ENCODE measurements at places on chromosomes 7 and 10.

- no peak for DNase-seq
Measured at GRCh38 chr10:70594161-70594560, 8.4 kb downstream of the PRF1 start.

DNA sequence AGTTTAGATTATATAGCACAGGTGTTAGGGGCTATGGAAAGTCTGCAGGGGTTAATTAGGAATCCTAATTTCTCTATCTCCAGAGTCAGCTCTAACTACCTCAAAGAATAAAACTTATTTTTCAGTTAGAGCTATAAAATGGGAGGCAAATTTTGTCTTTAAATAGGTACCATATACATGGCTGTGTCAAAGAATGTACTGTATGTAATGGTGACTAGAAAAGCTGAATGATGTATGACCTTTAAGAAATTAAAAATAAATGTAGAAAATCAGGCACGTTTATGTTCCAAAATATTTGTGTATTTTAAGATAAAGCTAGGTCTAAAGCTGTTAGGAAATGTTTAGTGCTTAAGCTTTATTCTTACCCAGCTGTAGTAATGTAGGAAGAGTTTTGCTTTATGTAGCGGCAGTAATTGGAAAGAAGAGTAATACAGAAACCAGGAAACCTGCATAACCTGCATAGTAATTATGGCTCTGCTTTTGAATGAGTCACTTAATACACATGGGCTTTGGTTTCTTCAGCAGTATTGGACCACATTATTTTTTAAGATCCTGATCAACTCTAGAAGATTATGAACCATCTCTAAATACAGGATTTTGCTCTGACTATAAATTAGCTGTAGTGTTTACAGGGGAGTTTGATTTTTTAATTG, 85.0 kb downstream of the KMT2E start:
- DNase-seq: no peak

- DNase-seq: no peak
Measured at GRCh38 chr7:12320987-12321647, 82.5 kb downstream of the VWDE start.

- DNase-seq: no peak
Measured at GRCh38 chr7:150716368-150716767, at the start of gene GIMAP1. Gene GIMAP1, plus strand, starts transcription at chr7:150716613. Its CDS starts 2,435 bp downstream, at chr7:150719048.

GRCh38 chr7:24907311-24907886, 72.6 kb downstream of the OSBPL3 start:
- DNase-seq: no peak

DNA sequence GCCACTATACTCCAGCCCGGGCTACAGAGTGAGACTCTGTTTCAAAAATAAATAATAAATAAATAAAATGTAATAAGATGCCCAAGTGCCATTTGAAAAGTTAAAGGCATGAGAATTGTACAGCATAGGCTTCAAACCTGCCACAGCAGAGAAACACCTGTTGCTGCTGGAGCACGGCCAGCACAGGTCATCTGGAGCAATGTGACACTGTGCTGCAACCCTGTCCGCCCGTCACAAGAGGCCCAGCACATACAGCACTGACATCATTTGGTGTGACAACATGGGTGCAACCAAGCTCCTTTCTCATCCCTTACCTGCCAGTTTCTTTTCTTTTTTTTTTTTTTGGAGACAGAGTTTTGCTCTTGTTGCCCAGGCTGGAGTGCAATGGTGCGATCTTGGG, 1.3 kb downstream of the RFC2 start:
- DNase-seq: no peak

- no peak for DNase-seq
Measured at GRCh38 chr10:128018236-128018635, 108.0 kb downstream of the MKI67 start.

DNA sequence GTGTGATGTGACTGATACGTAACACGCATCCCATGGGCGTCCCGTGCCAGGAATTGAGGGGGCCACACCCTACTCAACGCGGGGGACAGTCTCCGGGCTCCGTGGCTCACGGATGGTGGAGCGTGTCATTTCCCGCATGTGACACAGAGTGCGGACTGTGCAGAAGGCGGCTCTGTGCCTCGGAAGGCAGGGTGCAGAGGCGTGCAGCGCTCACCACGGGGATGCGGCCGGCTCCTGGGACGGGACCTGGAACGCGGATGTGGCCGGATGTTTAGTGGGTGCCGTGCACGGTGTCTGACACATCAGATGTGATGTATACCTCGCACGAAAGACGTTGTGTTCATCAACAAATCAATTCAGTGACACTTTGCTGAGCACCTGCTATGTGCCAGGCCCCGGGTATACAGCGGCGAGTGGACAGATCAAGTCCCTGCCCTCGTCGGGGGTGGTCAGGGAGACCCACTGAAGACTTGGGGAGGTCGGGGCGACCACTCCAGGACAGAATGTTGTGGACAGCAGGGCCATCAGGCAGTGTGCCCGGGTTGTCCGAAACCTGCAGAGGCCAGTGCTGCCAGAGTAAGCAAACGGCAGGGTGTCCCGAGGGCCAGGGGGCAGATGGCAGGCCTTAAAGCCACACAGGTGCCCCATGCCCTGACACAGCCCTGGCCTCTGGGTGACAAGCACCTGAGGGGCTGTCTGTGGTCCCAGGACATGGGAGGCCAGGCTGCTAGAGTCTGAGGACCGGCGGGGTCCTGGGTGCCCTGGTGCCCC, 38.1 kb downstream of the MICALL2 start:
- no peak for DNase-seq

DNA sequence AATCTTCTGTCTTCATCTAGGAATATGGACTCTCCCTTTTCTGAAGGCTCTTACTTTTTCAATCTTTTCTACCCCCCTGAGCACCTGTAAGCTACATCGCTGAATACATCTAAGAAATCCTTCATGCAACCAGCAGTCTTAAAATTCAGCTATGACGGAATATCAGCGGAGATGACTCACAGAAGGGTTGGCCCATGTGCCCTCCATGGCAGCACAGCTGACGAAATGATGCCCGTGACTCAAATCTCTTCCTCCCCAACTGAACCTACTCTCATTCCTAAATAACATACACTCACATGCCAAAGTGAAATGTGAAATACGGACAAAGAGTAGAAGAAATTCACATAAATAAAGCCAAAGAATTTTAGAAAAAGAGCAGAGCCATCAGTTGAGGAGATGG, 30.3 kb upstream of the NCAPG2 start:
- no peak for DNase-seq

GRCh38 chr7:1028044-1028770, 16.1 kb upstream of the GPR146 start:
- peak; percentile 32 for DNase-seq

GRCh38 chr10:33368086-33368485, 33.6 kb upstream of the NRP1 start:
- DNase-seq: no peak

DNA sequence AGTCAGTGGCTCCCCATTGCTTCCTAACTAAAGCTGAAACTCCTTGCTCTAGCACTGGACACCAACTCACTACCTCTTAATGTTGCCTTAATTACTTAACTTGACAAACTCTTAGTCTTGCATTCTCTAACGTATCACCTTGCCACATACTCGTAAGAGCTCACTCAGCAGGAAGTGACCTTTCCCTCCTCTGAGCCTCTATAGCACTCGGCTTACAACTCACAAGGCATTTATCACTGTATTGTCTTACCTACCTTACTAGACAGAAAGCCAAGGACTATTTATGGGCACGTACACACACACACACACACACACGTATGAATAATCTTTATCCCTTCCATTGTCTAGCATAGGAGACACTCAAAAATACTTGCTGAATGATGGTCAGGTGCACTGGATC, 21.2 kb downstream of the CEP41 start:
- DNase-seq: no peak

- DNase-seq: no peak
Measured at GRCh38 chr7:22598318-22598920, 98.4 kb upstream of the STEAP1B start.

GRCh38 chr10:132052124-132052523, 13.6 kb upstream of the JAKMIP3 start:
- no peak for DNase-seq

- no peak for DNase-seq
Measured at GRCh38 chr7:47866120-47866519, 82.1 kb downstream of the PKD1L1 start.

GRCh38 chr10:26457088-26457487, 18.9 kb downstream of the APBB1IP start:
- no peak for DNase-seq

- DNase-seq: no peak
Measured at GRCh38 chr7:112866424-112866823, 76.2 kb upstream of the TMEM168 start.

DNA sequence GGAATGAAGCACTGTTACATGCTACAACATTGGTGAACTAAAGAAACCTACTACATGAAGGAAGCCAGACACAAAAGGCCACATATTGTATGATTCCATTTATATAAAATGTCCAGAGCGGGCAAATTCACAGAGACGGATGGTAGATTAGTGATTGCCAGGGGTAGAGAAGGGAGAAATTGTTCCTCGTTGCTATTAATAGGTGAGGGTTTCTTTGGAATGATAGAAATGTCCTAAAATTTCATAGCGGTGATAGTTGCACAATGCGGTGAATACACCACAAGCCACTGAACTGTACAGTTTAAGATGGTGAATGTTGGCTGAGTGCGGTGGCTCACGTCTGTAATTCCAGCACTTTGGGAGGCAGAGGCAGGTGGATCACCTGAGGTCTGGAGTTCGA, 29.0 kb downstream of the DENND2A start:
- no peak for DNase-seq

GRCh38 chr10:135132-135600, at the start of gene ZMYND11:
Gene ZMYND11, plus strand, starts transcription at chr10:135455. Its CDS starts 44,558 bp downstream, at chr10:180013.
- DNase-seq: peak; percentile 44

DNA sequence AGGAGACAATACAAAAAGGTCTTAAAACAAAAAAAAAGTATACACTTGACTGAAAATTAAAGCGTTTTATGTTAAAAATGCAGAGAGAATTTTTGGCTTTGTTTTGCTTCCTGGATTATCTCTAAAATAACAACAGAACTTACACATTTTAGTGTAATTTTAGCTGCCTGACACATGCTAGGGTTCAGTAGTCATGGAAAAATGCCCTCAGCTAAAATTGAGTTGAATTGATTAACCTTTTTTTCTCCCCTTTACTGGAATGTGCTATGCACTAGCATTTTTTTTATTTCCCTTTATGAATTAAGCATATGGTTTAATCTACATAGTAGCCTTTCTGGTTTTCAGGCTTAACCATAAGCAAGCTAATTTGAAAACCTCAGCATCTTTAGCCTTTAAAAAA, 89.9 kb downstream of the ZNF277 start:
- no peak for DNase-seq

GRCh38 chr7:81873559-81873958, 103.7 kb upstream of the HGF start:
- no peak for DNase-seq

GRCh38 chr10:4683838-4684237, 142.2 kb upstream of the AKR1E2 start:
- no peak for DNase-seq

DNA sequence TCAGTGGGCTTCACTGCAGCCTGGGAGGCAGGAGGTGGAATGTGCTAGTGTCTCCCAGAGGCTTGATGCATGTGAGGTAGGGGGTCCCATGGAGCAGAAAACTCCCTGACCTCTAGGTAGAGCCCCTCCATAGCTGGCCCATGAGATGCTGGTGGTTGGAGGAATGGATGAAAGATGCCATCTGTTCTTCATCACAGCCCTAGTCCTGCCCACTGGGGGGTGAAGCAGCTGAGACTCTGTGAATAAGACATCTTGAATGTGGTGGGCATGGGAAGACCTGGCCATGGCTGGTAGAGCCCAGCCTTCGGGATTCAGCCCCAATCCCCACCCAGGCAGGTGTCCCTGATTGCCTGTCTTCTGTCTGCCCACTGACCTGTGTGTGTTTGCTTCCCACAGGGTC, 92.5 kb downstream of the COL13A1 start:
- DNase-seq: no peak

GRCh38 chr7:29341156-29341555, 146.6 kb downstream of the CHN2 start:
- DNase-seq: no peak

DNA sequence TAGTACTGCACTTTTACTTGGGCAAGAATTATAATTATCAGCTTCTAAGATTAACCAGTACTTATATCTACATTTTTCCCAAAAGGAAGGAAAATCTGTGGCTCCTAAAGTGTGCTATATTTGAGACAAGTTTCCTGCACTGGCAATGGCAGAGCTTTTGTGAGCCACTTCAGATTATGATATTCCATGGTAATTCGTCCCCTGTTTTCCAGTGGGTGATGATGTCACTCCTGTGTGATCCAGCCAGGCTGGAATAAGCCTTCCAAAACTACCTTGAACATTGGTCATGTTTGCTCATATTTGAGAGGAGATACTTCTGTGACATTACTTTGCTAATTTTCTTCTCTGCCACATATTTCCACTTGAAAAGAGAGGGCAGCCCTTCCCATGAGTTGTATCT, 302.1 kb downstream of the MDFIC start:
- DNase-seq: no peak

- DNase-seq: peak; percentile 74
Measured at GRCh38 chr7:151083071-151083823, at the start of gene TMUB1. Gene TMUB1, minus strand, starts transcription at chr7:151083493. Its CDS starts 930 bp downstream, at chr7:151082563.

GRCh38 chr10:95229724-95230627, 35.9 kb downstream of the ACSM6 start:
- no peak for DNase-seq

DNA sequence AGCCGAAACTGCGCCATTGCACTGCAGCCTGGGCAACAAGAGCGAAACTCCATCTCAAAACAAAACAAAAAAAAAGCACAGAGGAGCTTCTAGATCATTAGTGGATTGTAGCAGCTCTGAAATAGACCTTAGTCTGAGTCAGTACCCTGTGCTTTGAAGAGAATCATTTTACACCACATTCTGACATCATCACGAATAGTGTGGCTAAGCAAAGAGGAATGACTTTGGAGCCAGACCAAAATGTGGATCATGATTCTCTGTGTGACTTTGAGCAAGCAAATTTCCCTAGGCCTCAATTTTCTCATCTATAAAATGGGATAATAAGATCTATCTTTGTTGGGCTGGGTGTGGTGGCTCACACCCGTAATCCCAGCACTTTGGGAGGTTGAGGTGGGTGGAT, 618.9 kb downstream of the CALN1 start:
- no peak for DNase-seq

DNA sequence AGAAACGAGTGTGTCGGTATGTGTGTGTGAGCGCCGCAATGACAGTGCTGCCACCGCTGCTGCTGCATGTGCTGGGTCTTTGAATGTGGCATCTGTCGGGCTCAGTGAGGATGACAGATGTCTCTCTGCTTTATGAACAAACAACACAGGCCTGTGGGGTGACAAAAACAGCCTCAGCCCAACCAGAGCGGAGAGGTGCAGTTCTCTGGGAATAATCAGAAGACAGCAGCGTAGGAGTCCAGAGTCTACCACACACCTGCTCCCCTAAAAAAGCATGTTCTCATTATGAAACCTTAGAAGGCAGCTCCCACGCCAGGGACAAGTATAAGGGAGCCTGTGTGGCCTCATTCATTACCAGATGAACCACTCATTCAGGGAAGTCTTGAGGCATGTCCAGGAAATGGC, 278.3 kb downstream of the KCNMA1 start:
- no peak for DNase-seq

GRCh38 chr7:36011588-36011965, 141.5 kb upstream of the EEPD1 start:
- no peak for DNase-seq

GRCh38 chr10:63494951-63495350, 26.2 kb upstream of the REEP3 start:
- DNase-seq: no peak

GRCh38 chr7:133978502-133979295, 148.4 kb upstream of the LRGUK start:
- no peak for DNase-seq
